HTR-8/SVneo (cell line): ENCODE measurements at places on chromosomes 5 and 9.
A peak's percentile ranks its signal among the peaks of the same experiment; 100 is the strongest.

GRCh38 chr9:14517154-14517906 lies 175.9 kb downstream of the ZDHHC21 start:
- no peak for DNase-seq

DNA sequence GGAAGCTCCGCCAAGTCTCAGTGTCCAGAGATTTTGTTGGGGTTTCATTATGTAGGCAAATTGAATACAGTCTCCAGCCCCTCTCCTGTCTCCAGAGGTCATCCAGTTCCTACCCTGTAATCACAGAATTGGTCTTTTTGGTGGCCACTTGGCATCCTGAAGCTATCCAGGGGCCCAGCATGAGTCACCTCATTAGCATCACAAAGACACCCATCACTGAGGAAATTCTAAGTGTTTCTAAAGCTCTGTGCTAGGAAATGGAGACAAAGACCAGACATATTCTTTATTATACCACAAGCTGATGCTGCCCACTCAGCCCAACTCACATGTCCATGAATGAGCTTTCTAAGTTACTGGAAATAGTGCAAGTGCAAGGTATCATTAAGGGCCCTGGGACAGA lies 229.9 kb downstream of the DOCK8 start:
- no peak for DNase-seq

DNA sequence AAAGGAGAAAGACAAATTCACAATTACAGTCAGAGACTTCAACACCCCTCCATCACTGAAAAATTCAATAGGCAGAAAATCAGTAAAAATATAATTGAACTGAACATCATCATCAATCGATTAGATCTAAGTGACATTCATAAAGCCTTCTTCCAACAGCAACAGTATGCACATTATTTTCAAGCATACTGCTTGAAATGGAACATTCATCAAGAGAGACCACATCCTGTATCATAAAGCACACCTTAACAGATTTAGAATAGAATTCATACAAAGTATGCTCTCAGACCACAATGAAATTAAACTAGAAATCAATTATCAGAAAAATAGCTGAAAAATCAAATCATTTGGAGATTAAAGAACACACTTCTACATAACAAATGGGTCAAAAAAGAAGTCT lies 39.1 kb downstream of the ERMP1 start:
- no peak for DNase-seq

GRCh38 chr5:31531543-31531887 lies 378 bp downstream of the DROSHA start:
- peak; percentile 20 for DNase-seq

GRCh38 chr5:14449052-14449661 lies 132.4 kb upstream of the OTULINL start:
- DNase-seq: peak; percentile 80

GRCh38 chr5:131994533-131995226 lies 16.8 kb downstream of the ACSL6 start:
- no peak for DNase-seq

DNA sequence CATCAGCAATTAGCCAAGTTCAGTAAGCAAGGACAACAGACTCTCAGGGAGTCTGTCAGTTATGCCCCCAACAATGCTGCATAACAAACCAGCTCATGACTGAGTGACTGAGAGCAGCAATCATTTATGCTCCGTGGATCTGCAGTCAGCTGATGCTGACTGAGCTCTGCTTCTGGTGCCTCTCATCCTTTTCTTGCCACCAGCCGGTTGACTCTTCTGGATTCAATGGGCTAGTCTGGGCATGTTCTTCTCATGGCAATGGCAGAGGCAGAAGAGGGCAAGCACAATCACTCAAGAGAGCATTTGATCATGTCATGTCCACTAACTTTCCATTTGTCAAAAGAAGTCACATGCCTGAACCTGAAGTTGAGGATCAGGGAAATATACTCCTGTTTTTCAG lies 157.0 kb upstream of the NTRK2 start:
- no peak for DNase-seq

GRCh38 chr5:61866930-61867329 lies 439.1 kb upstream of the KIF2A start:
- DNase-seq: peak; percentile 18

GRCh38 chr9:27108981-27109541 lies at the start of gene TEK:
Gene TEK, plus strand, starts transcription at chr9:27109225. Its CDS starts 366 bp downstream, at chr9:27109591.
- DNase-seq: no peak
